Pancreas (tissue), 10 donors: ENCODE measurements at places on chromosomes 1 and 21. TPM values are rescaled to one million over a fixed set of nuclear protein-coding genes. Genes with fewer than 3 reads are reported as not detected.
A peak's percentile ranks its signal among the peaks of the same experiment; 100 is the strongest.

CD164L2 gene
- total RNA-seq: 0.66 TPM

GRCh38 chr1:97739596-97740103 lies 181.2 kb downstream of the DPYD start:
- no peak for DNase-seq

GRCh38 chr1:37513795-37514349 lies 694 bp downstream of the MEAF6 start:
- DNase-seq: peak; percentile 61

GRCh38 chr1:116226017-116226416 lies 114.8 kb downstream of the MAB21L3 start:
- DNase-seq: no peak

- DNase-seq: peak; percentile 24
These were observed 864.0 kb downstream of the PLA2G4A start for GRCh38 chr1:187692799-187693198.

- no peak for DNase-seq
These were observed 68.5 kb upstream of the ZBTB18 start for GRCh38 chr1:243982447-243983018.

GRCh38 chr21:46000731-46001641 lies 19.4 kb downstream of the COL6A1 start:
- DNase-seq: peak; percentile 47

SIK1 gene
- 61.1 TPM for total RNA-seq

DNA sequence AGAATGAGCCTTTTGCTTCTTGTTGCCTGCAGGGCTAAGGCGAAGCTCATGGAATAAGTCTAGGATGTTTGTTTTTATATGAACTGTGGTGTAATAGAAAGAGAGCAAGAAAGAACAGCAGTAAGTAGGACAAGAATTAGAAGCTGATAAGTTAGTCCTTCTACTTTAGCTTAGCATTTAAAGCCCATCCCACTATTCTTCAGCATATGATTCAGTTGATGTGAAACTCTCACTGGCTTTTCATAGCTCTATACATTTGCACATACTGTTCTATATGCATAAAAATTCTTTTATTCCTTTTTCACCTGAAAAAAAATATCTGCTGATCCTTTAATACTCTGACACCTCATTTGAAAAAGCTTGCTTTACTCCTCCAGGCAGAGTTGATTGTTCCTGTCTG lies 712.0 kb downstream of the USP25 start:
- DNase-seq: no peak

FAM229A gene
- 1.9 TPM for total RNA-seq

TRNP1 gene
- total RNA-seq: 10.4 TPM

PLEKHA6 gene
- 18.1 TPM for total RNA-seq

- DNase-seq: peak; percentile 52
These were observed 40.4 kb upstream of the RPL11 start for GRCh38 chr1:23651069-23651808.

DNA sequence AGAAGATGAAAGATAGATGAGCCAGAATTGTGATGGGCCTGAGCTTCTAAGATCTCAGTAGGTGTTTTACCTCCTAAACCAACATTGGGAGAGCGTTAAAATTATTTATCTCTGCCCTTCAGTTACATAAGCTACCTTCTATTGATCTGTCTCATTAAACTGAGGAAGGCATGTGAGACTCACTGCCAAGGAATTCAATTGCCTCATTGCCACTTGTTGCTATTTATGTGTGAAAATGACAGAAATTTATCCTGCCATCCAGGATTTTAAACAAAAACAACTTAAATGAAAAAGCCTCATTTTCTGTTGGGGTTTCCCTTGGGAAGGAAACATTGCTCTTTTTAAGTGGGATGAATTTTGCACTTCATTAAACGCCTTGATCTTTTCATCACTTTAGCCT lies 78.7 kb upstream of the RUNX1 start:
- no peak for DNase-seq

GRCh38 chr1:1419813-1420653 lies 1.0 kb downstream of the ANKRD65 start:
- peak; percentile 39 for DNase-seq

UQCRHL gene
- 0.38 TPM for total RNA-seq

DNA sequence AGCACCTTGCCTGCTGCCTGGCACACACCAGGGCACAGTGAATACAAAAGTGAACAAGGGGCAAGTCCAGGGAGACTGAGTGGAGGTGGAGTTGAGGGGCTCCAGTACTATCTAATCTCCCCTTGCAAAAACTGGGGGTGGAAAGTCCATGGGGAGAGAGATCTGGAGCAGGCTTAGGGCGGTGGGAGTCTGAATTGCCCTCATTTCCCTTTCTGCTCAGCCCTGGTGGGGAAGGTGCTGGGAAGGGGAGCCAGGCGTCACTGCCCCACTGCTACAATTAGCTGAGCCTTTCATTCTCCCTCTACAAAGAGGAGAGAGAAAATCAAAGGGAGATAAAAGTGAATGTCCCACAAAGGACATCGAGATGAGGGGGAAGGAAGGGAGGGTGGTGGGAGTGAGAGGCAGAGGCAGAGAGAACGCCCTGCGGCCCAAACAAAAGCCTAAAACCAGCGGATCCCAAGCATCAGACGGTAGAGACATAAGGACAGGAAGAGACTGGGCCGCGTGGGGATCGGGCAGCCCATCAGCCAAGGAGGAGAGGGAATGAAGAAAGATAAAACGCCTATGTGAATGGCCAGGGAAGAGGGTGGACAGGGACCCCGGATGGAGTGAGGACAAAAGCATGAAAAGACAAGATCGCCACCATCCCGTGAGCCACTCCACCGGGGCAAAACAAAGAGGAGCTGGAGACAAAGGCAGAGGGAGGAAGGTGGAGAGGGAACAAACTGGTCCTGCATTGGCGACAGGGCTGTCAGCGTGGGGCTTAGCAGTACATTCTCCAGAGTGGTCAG lies 46.8 kb upstream of the SOX13 start:
- no peak for DNase-seq
